C1 segment of cervical spinal cord (tissue), 14 donors: ENCODE measurements at places on chromosomes 7 and 10.

- DNase-seq = no peak
Measured at GRCh38 chr10:13733071-13733470, 146.3 kb downstream of the PRPF18 start.

DNA sequence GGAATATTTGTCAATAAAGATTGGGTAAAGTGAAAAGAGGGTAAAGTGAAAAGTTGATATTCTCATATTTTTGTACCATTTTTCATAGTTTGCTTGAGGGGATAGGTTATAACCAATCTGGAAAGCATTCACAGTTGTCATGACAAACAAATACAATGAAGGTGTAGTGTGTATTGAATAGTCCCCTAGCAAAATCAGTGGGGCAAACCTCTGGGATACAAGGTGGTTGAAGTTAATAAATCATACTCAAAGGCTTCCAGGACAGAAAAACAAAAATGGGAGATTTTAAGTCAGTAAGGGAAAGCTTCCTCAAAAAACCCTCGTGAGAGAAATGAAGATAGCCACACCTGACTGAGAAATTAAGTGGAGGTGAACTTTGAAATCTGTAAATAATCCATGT, 39.4 kb downstream of the PHTF2 start:
- DNase-seq = no peak

- DNase-seq = no peak
Measured at GRCh38 chr10:106136175-106136574, 1028.3 kb downstream of the SORCS1 start.

DNA sequence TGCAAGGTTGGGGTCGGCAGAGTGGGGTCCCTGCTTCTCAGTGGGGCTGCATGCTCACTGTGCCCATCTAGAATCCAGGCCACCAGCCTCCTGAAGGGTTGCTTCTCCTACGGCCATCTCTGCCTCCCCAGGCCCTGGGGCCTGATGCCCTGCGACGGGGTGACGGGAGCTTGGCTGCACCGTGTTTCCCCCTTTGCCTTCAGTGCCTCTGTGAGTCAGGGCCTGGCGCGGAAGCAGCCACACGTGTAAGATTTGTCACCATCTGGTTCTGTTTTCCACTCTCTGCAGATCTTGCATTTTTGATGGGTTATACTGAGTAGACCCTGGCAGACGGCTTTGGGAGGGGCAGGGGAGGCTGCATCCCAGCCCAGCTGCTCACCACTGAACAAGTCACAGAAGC, 7.2 kb downstream of the ADAMTS14 start:
- DNase-seq = no peak

DNA sequence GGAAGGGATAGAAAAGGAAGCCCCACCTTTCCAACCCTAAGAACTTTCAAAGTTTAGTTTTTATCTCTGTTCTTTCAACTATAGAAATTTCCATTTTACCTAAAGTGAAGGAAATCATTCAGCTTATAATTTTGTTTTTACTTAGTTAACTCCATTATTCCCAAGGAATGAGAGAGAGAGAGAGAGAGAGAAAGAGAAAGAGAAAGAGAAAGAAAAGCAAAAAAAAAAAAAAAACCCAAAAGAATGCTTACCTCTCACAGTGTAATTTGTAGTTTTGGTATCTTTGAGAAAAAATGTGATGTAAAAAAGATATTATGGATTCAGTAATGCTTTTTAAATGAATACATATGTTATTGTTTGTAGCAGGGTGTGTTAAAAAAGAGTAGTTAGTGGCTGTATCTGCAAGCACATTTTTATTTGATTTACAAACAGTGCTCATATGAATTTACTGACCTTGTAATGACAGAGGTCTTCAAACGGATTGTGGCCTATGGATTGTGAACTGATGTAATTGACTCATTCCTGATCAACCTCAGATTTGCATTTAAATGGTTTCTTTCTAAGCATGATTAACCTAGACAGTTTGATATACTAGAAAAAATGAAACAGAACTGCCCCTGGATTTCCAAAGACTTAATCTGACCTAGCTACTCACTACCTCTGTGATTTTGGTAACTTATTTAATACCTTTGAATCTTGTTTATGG, 64.9 kb downstream of the LCOR start:
- DNase-seq = no peak

GRCh38 chr10:72490951-72491350, 134.9 kb downstream of the MICU1 start:
- no peak for DNase-seq

DNA sequence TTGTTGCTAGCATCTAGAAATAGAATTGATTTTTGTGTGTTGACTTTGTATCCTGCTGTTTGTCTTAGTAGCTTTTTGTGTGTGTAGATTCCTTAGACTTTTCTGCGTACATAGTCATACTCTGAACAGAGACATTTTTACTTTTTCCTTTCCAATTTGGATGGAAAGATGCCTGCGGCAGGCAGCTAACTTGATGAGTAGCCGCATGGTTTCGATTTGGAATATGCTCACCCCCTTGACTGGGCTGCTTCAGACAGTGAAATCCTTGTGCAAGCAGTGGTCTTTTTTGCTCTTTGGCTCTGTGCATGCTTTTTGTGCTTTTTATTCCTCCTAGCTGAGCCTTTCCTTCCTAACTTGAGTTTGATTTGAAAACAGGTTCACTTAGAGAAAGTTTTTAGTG, 71.8 kb downstream of the HHEX start:
- DNase-seq = no peak

- DNase-seq = no peak
Measured at GRCh38 chr10:66656499-66656898, 269.3 kb upstream of the LRRTM3 start.
